ENCODE measurements at places on chromosomes 2 and 18. TPM values are rescaled to one million over a fixed set of nuclear protein-coding genes. Genes with fewer than 3 reads are reported as not detected.

- H3K27ac ChIP-seq = no peak overlapping the region
- DNase-seq = no peak
- H3K4me1 ChIP-seq = no peaks in the 10 kb centered on the region
- no peaks in the 10 kb centered on the region for H3K36me3 ChIP-seq
Observed at GRCh38 chr2:74938264-74938663, 20.2 kb upstream of the POLE4 start.

GRCh38 chr2:212147921-212148513 is 390.6 kb downstream of the ERBB4 start:
- H3K27me3 ChIP-seq = no peaks in the 10 kb centered on the region
- no peak overlapping the region for H3K27ac ChIP-seq
- no peak for DNase-seq

GRCh38 chr2:221549143-221549542 is 23.0 kb downstream of the EPHA4 start:
- H3K4me3 ChIP-seq = no peak overlapping the region
- no peaks in the 10 kb centered on the region for H3K36me3 ChIP-seq
- no peak overlapping the region for H3K27ac ChIP-seq

- no peaks in the 10 kb centered on the region for H3K36me3 ChIP-seq
- no peak for DNase-seq
- no peak overlapping the region for H3K4me3 ChIP-seq
- no peak overlapping the region for H3K27ac ChIP-seq
- no peaks in the 10 kb centered on the region for H3K4me1 ChIP-seq
- H3K27me3 ChIP-seq = no peaks in the 10 kb centered on the region
Observed at GRCh38 chr2:110977403-110977802, 143.3 kb upstream of the BCL2L11 start.

MC2R gene
- not detected for polyA plus RNA-seq

GRCh38 chr2:20624156-20624883 is 26.6 kb downstream of the HS1BP3 start:
- DNase-seq = no peak
- no peak overlapping the region for H3K4me3 ChIP-seq
- H3K36me3 ChIP-seq = no peaks in the 10 kb centered on the region

FNDC4 gene
- not detected for polyA plus RNA-seq

PRKAG3 gene
- not detected for polyA plus RNA-seq

DNA sequence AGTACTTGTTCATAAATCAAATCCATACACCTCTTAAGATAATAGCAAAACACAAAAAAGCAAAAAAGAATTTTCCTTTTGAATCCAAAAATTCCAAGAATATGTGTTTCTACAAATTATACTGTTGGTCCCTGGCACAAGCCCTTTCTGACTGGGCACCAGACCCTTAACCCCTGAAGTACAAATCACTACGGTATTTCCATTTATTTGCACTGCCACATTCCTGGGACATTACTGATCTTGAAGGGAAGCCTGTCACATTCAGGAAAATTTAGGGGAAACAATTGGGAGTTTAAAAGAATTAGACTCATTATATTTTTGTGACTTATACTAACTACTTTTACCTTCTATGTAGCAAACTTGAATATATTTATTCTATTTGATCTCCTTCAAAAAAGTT is 98.8 kb downstream of the ZNF521 start:
- no peak overlapping the region for H3K4me3 ChIP-seq
- no peaks in the 10 kb centered on the region for H3K27me3 ChIP-seq
- DNase-seq = no peak
- H3K27ac ChIP-seq = no peak overlapping the region
- no peaks in the 10 kb centered on the region for H3K36me3 ChIP-seq
- H3K4me1 ChIP-seq = no peaks in the 10 kb centered on the region

DNA sequence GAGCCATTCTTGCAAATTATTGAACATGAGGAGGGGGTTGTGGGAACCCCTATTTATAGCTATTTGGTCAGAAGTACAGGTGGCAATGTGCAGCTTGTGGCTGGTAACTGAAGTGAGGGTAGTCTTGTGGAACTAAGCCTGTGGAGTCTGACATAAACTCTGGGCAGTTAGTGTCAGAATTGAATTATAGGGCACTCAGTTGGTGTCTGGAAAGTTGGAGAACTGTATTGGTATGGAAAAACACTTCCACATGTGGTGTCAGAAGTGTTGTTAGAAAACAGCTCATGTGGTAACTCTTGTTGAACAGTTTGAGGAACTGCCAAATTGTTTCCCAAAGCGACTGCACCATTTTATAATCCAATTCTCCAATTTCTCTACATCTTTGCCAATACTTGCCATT is 7.5 kb downstream of the RALBP1 start:
- H3K4me3 ChIP-seq = no peak overlapping the region
- DNase-seq = no peak
- no peak overlapping the region for H3K27ac ChIP-seq
- no peaks in the 10 kb centered on the region for H3K27me3 ChIP-seq

EMX1 gene
- 0.85 TPM for polyA plus RNA-seq

DNA sequence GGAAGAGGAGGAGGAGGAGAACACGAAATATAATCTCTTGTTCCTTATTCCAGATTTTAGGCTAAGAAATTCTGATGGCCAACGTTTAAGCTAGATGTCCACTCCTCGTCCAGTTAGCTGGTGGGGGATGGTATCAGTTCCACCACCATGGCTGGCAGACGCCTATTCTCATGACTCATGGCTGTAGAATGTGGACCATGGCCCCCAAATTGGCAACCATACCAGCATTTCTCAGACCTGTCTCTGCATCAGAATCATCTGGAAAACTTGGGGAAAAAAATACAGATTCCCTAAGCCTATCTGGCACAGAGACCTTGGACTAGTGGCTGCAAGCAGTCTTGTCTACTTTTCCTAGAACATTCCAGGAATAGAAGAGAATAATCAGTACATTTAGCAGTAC is 267.7 kb upstream of the SIX2 start:
- H3K27me3 ChIP-seq = peaks cover 3% of the 10 kb centered on the region
- DNase-seq = no peak
- no peaks in the 10 kb centered on the region for H3K4me1 ChIP-seq
- H3K36me3 ChIP-seq = no peaks in the 10 kb centered on the region
- H3K27ac ChIP-seq = no peak overlapping the region
- no peak overlapping the region for H3K4me3 ChIP-seq

DNA sequence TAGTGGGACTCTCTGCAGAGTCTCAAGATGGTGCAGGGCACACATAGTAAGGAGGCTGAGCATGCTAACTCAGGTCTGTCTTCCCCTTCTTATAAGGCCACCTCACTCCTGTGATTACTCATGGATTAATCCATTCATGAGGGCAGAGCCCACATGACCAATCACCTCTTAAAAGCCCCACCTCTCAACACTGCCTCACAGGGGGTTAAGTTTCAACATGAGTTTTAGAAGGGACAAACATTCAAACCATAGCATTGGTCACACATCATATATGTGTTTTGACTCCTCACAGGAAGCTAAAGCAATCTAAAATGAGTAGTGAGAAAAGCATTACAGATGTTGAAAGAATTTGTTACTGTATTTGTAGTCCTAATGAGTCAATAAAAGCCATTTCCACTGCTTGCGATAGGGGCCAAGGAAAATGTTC is 57.5 kb downstream of the DTNA start:
- H3K27ac ChIP-seq = no peak overlapping the region
- DNase-seq = no peak
- no peaks in the 10 kb centered on the region for H3K4me1 ChIP-seq

DNA sequence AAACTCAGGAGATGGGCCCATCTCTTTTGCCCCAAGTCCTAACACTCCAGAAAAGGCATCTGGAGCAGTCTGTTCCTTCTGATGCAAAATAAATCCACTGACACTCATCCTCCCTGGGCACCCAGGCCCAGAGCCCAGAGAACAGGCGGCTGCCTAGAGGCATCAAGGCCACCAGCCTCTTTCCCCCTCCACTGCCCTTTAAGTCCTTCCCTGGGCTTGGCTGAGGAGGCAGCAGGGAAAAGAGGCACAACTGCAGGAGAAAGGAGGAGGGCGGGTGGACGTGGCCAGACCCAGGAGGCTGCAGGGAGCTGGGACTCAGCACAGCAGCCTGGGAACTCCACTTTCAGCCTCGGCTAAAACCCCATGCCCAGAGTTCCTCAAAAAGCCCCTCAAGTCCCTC is 99.7 kb upstream of the ID2 start:
- peaks cover 27% of the 10 kb centered on the region for H3K4me1 ChIP-seq
- no peaks in the 10 kb centered on the region for H3K36me3 ChIP-seq
- no peak overlapping the region for H3K27ac ChIP-seq
- no peaks in the 10 kb centered on the region for H3K27me3 ChIP-seq
- DNase-seq = no peak

DNA sequence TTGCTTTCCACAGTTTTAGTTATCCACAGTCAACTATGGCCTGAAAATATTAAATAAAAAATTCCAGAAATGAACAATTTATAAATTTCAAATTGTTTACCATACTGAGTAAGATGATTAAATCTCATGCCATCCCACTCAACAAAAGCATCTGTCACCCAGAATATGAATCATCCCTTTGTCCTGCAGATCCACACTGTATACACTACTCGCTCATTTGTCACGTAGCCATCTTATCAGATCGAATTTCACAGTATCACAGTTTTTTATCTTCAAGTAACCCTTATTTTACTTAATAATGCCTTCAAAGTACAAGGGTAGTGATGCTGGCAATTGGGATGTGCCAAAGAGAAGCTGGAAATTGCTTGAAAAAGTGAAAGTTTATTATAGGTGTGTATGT is 291.8 kb upstream of the LRATD1 start:
- no peak for DNase-seq
- H3K36me3 ChIP-seq = no peaks in the 10 kb centered on the region
- no peak overlapping the region for H3K27ac ChIP-seq
- no peaks in the 10 kb centered on the region for H3K27me3 ChIP-seq

DNA sequence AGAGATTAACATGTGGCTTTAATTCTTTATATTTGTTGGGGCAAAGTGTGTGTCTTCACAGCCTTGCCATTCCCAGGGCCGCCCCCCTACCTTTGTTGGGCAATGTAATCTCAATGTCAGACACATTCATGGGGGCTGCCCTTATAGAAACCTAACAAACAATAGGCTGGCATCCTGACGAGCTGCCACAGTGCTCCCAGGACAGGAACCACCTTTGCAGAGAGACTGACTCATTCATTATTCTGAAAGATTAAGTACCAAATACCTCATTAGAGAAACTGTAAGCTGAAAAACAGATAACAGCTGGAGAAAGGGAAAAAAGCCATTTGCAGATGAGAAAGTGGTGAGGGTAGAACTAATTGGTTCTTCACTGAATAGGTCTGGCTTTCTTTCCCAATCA is 1587.5 kb upstream of the PIK3C3 start:
- no peak for DNase-seq
- H3K4me3 ChIP-seq = no peak overlapping the region
- H3K27me3 ChIP-seq = no peaks in the 10 kb centered on the region
- no peaks in the 10 kb centered on the region for H3K4me1 ChIP-seq

ZFP36L2 gene
- 39.8 TPM for polyA plus RNA-seq

DYNAP gene
- not detected for polyA plus RNA-seq

GNAL gene
- 0.24 TPM for polyA plus RNA-seq

MGAT5 gene
- 4.9 TPM for polyA plus RNA-seq

FHL2 gene
- 7.6 TPM for polyA plus RNA-seq

DNA sequence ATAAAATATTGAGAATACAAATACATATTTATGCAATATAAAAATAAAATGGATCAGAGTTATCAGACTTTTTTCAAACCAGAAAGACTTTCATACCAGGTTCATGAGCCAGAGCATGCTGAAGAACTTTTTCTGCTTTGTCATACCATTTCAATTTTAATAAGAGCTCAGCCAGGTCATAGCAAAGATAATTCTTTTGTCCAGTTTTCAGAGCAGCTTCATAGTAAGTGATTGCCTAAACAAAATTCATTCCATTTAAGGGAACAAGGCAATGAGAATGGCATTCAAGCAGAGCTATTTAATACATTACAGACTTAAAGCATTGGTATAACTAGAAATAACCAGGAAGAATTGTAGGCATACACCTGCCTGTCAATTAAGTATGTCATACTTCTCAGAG is 42.3 kb downstream of the TTC21B start:
- H3K4me3 ChIP-seq = no peak overlapping the region
- no peaks in the 10 kb centered on the region for H3K27me3 ChIP-seq
- H3K4me1 ChIP-seq = no peaks in the 10 kb centered on the region

DNA sequence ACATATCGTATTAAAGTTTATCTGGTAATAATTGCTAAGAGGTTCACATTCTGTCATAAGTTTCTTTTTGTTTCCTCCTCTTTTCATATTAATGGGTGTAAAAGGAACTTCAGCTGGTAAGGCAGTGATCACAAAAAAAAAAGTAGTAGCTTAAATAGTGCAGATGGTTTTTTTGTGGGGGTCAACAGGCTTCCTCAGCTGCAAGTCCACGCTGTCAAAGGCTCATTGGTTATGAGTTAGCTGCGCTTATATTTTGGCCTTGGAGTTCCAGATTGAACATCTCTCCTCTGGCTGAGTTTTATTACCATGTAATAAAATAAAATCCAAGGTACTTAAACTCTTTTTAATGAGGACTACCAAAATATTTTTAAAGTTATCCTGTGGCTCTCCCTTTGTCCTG is 277.0 kb upstream of the ZEB2 start:
- DNase-seq = no peak
- H3K27ac ChIP-seq = no peak overlapping the region

GRCh38 chr2:149800624-149801542 is 213.3 kb upstream of the MMADHC start:
- H3K4me1 ChIP-seq = no peaks in the 10 kb centered on the region
- H3K4me3 ChIP-seq = no peak overlapping the region
- no peaks in the 10 kb centered on the region for H3K36me3 ChIP-seq

GRCh38 chr2:111134055-111134454 is 13.3 kb downstream of the BCL2L11 start:
- no peak for DNase-seq
- peaks cover 5% of the 10 kb centered on the region for H3K36me3 ChIP-seq
- no peak overlapping the region for H3K27ac ChIP-seq
- H3K4me1 ChIP-seq = no peaks in the 10 kb centered on the region
- H3K27me3 ChIP-seq = no peaks in the 10 kb centered on the region

BOLL gene
- polyA plus RNA-seq = not detected

DNA sequence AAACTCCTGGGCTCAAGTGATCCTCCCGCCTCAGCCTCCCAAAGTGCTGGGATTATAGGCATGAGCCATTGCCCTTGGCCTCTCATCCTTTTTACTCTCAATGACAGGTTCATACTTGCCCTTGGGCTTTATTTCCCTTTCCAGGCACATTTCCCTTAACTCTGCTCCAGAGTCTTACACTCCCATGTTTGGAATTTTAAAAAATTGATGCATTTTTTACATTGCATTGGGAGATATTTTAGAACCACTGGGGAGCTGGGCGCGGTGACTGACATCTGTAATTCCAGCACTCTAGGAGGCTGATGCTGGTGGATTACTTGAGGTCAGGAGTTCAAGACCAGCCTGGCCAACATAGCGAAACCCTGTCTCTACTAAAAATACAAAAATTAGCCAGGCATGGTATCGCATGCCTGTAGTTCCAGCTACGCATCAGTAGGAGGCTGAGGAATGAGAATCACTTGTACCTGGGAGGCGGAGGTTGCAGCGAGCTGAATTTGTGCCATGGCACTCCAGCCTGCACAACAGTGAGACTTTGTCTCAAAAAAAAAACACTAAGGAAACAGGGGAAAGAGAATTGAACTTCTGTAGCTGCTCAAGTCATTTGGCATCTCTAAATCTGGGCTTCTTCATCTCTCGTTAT is 18.2 kb downstream of the TGIF1 start:
- no peak overlapping the region for H3K4me3 ChIP-seq
- H3K4me1 ChIP-seq = no peaks in the 10 kb centered on the region
- no peak for DNase-seq
- H3K27me3 ChIP-seq = no peaks in the 10 kb centered on the region

Data from GM12878 (cell line).